CD8-positive, alpha-beta memory T cell (primary cell): ENCODE measurements at places on chromosomes 7 and 10.

DNA sequence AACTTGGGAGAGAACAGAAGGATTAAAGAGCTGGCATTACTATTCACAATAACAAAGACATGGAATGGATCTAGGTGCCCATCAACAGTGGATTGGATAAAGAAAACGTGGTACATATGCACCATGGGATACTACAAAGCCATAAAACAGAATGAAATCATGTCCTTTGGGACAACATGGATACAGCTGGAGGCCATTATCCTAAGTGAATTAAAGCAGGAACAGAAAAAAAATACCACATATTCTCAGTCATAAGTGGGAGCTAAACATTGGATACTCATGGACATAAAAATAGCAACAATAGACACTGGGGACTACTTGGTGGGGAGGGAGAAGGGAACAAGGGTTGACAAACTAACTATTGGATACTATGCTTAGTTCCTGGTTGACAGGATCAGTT is 133.2 kb upstream of the ITGB1 start:
- DNase-seq = no peak

- DNase-seq = no peak
Observed at GRCh38 chr7:129184981-129185670, 3.3 kb upstream of the SMO start.

DNA sequence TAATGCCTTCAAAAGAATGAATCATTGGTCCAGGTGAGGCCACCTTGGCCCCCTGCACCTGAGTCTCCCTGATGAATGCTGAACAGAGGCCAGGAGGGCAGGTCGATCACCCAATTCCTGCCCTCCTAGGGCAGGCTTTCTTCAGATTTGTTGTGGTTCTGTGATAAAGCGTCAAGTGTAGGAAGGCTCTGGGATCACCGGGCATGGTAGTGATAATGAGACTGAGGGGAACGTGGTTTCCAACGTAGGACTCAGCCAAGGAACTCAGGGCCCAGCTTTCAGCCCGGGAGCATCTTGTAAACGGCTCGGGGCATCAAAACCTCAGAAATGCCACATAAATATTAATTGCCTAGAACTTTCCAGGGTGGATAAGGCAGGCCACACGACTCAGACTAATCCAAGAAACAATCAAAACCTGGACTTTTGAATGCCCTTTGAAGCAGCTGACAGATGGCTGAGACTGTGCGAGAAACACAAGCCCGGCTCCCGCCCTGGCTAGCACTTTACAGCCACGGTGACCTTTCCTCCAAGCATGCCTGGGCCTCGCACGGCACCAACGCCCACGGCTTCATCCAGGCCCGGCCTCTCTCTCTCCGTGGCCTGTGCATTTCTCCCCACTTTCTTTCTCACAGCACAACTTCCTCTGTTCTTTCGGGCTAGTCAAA is 239.3 kb upstream of the GRB10 start:
- DNase-seq = no peak

DNA sequence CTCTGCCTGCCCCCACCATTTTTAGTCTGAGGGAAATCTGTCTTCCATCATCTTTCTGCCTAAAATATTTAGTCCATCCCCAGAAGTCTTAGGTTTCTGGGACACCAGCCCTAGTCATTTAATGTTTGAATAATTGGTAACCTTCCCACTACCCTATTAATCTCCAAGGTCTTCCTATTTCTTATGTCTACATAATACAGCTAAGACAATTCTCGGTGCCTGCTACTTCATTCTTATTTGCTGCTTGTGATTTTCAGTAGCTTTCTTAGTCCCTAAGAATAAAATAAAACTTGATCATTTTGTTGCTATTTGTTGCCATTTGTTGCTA is 11.1 kb downstream of the RALA start:
- DNase-seq = no peak

- DNase-seq = no peak
Observed at GRCh38 chr7:24494832-24495231, 78.4 kb upstream of the PALS2 start.

- DNase-seq = no peak
Observed at GRCh38 chr7:2843711-2844152, 376 bp downstream of the GNA12 start.

DNA sequence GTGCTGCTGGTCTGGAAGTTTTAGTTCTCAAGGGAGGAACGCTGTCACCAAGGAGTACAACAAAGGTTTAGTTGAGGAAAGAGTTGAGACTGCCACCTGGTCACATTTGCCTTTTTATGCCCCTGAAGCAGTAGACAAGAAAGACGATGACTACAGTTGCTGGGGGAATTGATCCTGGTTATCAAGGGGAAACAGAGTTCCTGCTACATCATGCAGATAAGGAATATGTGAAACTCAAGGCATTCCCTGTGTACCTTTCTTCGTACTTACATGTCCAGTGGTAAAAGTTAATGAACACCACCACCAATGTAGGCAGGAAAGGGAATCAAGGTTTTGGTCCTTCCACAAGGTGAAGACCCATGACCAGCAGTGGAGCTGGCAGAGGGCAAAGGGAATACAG is 31.8 kb downstream of the SLC35B4 start:
- no peak for DNase-seq

DNA sequence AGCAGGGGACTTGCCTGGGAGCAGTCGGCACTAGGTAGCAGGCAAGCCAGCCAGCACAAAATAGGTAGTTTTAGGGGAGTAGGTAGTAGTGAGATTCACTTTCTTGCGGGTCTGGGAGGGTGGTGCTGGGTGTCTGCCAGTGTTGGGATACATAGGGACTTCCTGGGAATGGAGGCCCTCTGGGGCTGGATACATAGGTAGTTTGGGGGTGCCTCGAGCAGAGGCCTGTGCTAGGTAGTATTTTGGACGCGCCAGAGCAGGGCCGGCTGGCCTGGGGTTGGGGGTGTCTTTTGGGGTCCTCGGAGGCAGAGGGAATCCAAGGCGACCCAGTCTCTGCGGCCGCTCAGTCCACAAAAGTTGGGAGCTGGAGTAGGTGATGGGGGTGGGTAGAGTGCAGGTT is 2.0 kb upstream of the HOXA3 start:
- DNase-seq = no peak

DNA sequence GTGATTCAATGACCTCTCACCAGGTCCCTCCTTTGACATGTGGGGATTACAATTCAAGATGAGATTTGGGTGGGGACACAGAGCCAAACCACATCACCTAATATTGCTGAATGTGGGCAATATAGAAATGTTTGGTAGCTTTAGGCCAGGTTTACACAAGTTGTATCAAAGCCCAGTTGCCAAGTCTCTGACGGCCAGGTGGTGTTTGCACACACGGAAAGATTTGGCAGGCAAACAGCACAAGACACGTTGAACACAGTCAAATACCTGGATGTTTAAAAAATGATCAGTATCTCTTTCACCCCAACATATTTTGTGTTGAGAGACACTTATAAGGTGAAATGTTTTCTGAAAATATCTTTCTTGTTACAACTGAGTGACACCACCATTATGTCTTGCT is 294.4 kb upstream of the MKI67 start:
- DNase-seq = no peak

GRCh38 chr7:134667899-134668298 is 21.2 kb downstream of the BPGM start:
- DNase-seq = no peak

DNA sequence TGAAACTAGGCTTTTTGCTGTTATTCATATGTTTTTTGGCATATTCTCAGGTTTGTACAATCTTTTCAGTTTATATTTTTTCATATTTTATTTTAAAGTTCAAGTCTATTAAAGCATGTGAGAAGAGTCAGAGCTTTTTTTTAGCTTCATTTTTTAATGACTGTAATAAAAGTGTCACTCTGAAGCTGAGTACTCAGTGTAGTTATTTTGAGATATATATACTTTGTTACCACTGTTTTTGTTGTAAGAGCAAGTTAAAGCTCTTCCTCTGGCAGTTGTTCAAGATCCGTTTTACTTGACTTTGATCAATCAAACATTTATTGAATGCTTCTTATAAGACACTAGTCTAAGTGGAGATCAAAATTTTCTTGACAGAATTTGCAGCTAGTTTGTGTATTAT is 37.5 kb downstream of the CASD1 start:
- DNase-seq = no peak

GRCh38 chr10:121525251-121526134 is 72.8 kb downstream of the FGFR2 start:
- no peak for DNase-seq

DNA sequence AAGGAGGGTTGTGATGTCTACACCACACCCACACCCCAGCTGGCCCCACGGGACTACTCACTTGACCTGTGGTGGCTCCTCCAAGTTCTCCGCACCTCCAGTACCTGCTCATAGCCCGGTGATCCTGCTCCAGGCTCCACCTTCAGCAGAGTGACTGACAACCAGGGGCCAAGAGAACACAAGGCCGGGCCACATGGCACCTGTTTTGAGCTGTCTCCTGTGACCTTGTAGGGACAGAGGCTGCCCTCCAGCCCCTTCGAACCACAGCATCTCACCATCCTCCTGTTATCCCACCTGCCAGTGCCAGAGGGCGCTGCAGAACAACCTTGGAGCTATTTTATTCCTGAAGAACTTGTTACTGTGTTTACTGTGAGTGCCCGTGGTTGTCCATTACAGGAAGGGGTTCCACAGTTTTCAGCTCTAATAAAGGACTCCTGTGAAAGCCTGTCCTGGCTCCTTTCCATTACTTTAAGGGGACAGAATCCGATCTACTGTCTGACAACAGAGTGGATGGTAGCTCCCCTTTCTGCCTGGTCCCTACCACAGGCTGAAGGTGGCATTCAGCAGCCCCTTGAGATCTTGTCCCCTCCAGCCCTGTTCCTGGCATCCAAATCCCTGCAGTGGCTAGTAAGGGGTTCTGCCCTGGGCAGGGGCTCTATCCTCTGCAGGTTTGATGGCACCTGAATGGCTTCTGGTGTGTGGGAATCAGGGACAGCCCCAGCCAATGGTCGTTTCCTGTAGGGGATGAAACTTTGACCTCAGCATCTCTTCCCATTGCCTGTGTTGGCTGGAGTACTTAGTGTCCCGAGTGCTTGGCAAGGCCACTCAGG is 50.8 kb downstream of the C10orf120 start:
- no peak for DNase-seq

DNA sequence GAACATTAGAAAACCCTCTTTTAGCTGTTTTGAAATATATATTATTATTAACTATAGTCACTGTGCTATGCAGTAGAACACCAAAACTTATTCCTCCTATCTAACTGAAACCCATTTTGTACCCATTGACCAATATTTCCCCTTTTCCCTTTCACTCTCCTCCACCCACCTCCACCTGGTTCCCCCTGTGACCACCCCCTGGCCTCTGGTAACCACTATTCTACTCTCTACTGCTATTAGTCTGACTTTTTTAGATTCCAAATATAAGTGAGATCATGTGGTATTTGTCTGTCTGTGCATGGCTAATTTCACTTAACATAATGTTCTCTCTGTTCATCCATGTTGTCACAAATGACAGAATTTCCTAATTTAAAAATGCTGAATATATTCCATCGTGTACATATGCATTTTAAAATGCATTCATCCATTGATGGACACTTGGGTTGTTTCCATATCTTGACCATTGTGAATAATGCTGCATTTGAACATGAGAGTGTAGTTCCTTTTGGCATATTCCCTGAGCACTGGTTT is 18.7 kb downstream of the TBC1D12 start:
- no peak for DNase-seq

DNA sequence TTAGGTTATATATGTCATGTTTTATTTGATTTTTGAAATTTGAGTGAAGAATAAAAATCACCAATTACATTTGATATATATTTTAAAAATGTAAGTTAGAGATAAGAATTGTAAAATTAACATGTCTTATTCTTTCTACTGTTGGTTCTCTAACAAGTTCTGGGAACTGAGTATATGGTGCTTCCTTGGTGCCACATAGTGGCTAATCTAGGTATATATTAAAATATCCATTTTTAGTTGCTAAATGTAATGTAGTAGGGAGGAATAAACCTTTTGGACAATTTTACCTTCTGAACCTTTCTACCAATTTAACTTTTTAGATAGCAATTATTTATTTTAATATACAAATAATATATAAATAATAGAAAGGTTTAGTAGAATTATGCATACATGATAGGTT is 17.5 kb downstream of the CFAP69 start:
- DNase-seq = no peak

DNA sequence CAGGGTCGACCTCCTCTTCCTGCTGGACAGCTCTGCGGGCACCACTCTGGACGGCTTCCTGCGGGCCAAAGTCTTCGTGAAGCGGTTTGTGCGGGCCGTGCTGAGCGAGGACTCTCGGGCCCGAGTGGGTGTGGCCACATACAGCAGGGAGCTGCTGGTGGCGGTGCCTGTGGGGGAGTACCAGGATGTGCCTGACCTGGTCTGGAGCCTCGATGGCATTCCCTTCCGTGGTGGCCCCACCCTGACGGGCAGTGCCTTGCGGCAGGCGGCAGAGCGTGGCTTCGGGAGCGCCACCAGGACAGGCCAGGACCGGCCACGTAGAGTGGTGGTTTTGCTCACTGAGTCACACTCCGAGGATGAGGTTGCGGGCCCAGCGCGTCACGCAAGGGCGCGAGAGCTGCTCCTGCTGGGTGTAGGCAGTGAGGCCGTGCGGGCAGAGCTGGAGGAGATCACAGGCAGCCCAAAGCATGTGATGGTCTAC is 46.9 kb downstream of the VWA2 start:
- DNase-seq = no peak

GRCh38 chr10:24715246-24715769 is 8.4 kb downstream of the ARHGAP21 start:
- DNase-seq = no peak

DNA sequence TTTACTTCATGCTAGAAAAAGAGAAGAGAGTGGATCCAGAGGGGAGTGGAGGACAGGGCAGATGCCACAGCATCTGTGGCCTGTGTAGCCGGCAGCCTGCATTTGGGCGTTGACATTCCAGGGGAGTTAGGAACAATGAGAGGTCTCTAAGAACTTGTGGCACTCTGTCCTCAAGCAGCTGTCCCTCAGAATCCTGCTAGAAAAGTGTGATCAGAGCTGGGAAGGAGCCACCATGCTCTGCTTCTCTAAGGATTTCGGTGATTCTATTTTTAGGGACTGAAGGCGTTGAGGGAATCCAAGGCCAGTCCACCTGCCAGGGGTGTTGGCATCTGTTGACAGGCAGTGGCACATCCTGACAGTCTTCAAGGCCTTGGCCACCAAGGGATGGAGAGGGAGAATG is 7.6 kb downstream of the LRIT2 start:
- DNase-seq = no peak

DNA sequence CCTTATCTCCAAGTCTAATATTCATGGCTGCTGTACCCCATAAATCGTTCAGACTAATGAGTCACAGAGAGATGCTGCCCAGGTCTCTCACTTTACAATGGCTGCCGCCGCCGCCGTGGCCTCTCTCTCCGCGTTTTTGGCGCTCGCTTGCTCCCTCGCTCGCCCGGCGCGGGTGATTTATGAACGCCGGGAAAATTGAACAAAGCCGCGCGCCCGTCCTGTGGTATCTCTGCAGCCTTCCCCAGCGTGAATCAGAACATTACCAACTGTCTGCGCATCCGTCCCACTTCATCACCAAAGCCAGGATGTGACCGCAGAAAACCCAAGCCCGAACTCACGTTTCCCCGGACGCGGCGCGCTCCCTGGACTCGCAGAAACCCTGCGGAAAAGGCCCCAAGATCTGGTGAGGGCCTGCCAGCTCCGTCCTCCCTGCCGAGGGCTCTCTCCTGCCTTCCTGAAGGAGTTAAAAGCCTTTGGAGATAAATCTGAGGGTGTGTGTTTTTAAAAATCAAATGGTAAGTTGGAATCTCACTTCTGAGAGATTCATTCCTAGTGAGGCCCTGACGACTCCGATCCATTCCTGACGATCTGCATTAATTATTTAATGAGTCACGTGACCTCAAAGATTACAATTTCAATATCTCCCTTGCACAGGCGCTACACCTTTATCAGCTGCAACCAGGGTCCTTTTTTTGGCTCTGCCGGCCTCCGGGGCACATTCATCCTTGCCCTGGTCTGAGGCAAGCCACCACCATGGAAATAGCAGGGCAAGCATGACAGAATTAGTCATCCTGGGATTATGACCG is 6.3 kb downstream of the HOXA4 start:
- DNase-seq = no peak
